Smooth muscle cell of the brain vasculature (primary cell): ENCODE measurements at places on chromosomes 3 and 15.

- no peak for DNase-seq
Measured at GRCh38 chr3:112059497-112059896, 25.0 kb downstream of the TMPRSS7 start.

DNA sequence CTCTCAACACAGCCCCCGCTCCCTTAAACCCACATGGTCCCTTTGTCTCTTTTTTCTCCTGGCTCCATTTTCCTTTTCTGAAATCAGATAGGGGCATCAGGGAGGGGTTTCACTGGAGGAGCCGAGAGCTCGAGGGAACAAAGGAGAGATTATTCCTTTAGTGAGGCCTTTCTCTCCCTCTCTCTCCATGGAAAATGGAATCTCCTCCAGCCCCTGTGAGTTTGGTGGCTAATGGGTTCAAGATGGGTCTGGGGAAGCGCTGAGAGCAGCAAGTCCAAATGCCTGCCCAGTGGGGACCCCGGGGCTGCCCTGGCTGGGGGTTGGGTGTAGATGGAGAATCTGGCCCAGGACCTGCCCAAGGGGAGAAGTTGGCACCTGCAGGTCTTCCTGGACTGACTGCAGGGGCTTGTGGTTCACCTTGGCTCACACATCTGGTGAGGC is 56.8 kb downstream of the ITGA11 start:
- DNase-seq = no peak

GRCh38 chr15:26667222-26667988 is 105.5 kb downstream of the GABRB3 start:
- no peak for DNase-seq

DNA sequence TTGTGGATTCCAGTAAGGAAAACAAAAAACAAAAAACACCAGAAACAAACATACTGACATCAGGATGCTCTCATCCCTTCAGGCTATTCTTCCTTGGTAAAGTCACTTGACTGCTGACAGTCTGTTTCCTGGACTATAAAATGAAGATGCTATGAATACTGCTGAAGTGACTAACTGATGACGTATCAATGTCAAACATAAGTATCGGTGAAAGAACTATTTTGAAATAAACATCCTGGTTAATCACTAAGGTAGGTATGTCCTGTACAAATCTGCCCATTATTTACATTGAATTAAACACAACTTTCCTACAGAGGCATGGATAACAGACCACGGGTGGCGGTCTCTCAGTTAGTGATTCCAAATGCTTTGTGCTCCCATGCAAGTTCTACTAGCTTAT is 45.9 kb downstream of the CHAC1 start:
- DNase-seq = no peak

GRCh38 chr15:31556494-31557150 is 230.0 kb downstream of the KLF13 start:
- no peak for DNase-seq
